Cortex of kidney (tissue), 1 donor: ENCODE measurements at places on chromosomes 5 and 9.

GRCh38 chr5:61667525-61668218 lies 335.6 kb downstream of the ZSWIM6 start:
- DNase-seq: no peak

- no peak for DNase-seq
These were observed 15.7 kb downstream of the RGS3 start for GRCh38 chr9:113479174-113479621.

DNA sequence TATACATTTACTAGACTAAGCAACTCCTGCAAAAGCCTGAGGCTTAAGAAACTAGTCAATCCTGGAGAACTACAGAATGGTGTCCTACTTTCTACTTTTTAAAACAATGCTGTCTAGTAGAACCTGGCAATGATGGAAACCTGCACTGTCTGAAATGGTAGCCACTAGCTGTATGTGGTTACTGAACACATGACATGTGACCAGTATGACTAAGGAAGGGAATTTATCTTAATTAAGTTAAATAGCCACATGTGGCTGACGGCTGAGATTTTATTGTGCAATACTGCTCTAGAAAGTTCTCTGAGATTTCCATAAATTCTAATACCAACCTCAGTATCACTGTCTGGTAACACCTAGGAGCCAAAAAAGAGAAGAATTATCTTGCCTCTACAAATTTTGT lies 44.9 kb upstream of the RAPGEF6 start:
- no peak for DNase-seq

DNA sequence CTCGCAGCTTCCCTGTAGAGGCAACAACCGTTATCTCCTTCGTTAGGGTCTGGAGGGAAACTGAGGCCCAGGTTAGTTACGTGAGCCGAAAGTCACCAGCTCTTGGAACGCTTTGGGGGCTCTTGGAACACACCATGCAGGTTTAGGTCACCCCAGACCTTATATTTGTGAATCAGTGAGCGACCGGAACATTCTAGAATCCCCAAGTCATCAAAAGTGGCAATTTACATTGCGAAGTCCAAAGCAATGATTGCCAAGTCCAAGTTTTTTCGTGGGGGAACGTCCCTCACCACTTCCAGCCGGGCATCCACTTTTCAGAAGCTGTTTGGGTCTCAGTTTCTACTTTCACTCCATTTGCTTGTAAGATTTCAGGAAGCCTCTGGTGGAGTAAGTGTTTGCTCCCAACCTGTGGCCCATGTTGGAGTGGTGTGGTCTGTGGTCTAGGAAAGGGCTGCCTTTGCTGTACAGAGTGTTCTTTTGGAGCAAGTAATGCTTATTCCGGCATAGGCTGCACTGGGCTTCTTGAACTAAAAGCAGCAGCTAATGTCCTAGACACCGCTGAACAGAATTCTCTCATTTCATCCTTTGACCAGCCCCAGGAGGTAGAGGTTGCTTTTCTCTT lies 32.8 kb upstream of the SPRY4 start:
- DNase-seq: no peak

GRCh38 chr9:18427691-18428090 lies 46.3 kb upstream of the ADAMTSL1 start:
- no peak for DNase-seq

DNA sequence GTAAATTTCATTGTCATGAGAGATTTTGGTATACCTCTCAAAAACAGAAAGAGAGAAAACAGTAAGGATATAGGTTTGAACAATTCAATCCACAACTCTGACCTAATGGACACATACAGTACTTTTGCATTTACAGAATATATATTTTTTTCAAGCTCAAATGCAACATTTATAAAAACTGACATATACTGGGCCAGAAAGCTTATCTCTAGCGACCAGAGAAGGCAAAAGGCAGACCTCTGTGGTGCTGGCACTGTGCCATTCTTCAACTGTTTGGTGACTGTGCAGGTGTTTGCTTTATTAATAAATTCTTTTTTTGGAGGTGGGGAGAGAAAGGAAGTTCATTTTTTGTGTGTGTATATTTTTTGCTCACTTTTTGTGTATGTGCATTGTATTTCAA lies 6.0 kb upstream of the PLAC8L1 start:
- DNase-seq: no peak

DNA sequence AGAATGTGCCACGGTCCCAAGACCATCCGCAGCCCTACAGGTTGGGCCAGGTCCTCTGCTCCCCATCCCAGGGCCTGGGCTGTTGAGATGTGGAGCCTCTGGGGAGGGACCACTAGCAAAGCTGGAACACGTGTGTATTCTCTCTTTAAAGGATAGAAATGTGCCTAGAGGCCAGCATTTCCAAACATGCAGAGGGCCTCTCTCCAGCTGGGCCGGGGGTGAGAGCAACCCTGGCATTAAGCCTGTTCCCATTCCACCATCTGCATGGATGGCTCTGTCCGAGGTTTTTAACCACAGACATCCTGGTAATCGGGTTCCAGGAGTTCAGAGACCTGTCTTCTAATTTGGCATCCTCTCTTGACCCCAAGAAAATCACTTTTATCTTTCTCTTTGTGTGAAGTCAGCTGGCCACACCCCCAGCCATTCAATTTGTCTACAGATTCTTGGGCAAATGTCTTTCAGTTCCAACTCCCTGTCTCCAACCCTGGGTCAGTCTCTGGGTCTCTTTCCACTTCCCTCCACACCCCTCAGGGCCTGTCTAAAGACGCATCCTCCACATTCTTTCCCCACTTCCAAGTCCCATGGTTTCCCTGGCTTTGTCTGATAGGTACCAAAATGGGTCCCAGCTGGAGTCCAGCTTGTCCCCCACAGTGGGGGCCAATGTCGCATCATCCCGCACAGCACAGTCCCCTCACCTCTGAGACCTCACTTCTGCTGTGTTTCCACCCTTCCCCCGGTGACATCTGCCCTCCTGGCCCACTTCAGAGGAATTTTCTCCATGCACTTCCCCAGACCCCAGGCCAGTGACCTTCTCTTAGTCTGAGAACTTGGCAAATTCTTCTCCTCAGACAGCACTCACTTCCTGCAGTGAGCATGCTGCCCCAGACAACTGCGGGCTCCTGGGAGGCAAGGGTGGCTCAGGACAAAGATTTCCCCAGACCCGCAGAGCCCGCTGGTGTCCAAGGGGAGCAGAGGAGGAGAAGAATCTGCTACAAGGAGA lies 56.8 kb downstream of the PTPDC1 start:
- DNase-seq: no peak

DNA sequence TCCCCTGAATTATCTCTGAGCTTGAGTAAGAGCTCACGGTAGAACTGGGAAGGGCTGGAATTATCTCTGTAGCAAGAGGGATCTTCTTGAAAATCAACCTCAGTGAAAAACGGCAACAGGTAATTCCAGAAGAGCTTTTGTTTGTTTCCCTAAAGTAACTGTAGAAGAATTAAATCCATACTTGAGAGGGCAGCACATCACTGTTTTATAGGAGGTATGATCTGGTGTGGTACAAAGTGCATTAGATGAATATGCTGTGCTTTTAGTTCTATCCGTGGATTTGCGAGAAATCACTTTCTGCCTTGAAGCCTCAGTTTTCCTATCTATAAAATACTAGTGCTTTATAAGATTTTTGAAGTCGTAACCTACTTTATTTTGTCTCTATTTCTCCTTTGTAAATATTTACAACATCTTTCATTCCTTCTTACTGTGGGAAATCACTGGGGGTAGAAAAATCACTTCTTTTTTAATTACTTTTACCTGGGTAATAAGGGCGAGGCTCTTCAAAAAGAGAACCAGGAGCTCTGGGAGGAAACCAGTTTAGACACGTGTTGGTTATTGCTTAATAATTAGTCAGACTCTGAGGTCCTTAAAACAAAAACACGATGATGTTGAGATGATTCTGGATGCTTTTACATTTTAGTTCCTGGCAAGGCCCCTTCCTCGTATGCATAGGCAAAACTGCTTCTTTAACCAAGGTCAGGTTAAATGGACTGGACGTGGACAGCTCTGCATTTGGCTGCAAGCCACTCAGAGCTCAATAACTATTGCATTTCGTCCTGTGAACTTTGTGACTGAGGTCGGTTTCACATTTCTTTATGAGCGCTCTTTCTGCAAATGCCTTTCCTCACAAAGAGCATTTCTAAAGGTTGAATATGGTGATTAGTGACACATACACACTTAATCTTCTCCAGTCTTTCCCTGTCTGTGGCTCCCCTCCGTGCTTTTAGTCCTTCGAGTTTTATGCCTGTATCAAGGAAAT lies 376.1 kb downstream of the BRINP1 start:
- DNase-seq: no peak

DNA sequence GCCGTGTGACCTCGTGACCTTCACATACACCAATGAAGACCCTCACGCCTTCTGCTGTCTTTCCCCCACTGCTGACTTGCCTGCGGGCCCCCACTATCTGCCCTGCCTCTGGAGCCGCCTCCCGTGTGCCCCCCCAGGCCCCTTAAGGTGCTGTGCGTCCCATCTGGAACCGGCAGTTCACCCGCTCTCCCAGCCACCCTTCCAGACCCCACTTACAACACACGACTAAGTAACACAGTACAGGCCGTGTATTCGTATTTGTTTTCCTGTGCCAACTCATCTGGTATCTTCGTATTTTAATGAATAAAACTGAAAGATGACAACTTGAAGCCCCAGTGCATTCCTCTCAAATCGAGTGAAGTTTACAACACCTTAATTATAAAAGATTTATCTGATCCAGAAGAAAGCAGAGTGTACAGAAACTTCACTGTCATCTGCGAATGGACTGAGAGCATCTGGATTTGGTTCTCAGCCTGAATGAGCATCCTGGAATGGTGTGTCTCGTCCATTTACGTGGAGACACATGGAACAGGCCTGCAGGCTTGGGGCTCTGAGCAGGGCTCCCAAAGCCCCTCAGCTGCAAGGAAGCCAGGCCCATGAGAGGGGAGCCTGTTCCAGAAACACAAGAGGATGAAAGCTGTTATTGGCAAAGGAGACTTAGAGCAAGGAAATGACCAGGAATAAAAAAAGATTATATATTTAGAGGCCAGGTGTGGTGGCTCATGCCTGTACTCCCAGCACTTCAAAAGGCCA lies 21.9 kb upstream of the TERT start:
- DNase-seq: no peak

- DNase-seq: no peak
These were observed 84.7 kb upstream of the HTR4 start for GRCh38 chr5:148739023-148739422.

GRCh38 chr5:84585218-84585617 lies 200.5 kb upstream of the EDIL3 start:
- no peak for DNase-seq

GRCh38 chr9:132793606-132794580 lies 84.2 kb downstream of the AK8 start:
- no peak for DNase-seq

- no peak for DNase-seq
These were observed 142.8 kb downstream of the ENC1 start for GRCh38 chr5:74497706-74498105.

GRCh38 chr5:109844148-109844547 lies 154.4 kb downstream of the MAN2A1 start:
- no peak for DNase-seq

- no peak for DNase-seq
These were observed 62.7 kb upstream of the GGTA1 start for GRCh38 chr9:121562301-121562700.

DNA sequence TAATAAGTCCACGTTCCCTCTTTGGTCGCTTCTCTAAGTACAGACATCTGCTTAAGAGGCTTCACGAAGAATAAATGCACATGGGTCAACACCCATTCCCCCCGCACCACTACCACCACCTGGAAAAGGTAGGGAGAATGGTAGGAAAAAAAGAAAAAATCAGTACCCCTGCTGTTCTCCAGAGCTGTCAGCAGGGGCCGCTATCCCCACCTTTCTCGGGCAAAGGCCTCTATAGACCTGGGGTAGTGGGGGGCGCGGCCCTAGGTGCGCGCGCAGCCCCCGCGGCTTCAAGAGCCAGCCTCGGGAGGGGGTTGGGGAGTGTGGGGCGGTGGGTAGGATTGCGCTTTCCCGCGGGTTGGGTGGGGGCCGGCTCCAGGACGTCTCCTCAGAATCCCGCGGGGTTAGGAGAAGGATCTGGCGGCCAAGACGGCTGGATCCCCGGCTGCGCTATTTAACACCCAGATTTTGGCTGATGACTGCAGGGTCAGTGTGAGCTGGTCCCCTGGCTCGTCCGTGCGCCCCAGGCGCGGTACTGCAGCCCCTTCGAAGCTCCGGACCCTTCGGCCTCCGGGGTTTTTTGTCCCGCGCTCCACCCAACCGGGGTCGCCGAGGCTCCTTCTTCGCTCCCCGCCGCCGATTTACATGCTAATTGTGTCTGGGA lies 1.6 kb upstream of the SEMA6A start:
- no peak for DNase-seq

- DNase-seq: no peak
These were observed 11.5 kb downstream of the UGT3A1 start for GRCh38 chr5:35979715-35980114.

- DNase-seq: no peak
These were observed 806 bp upstream of the CDC42SE2 start for GRCh38 chr5:131262953-131263541.

DNA sequence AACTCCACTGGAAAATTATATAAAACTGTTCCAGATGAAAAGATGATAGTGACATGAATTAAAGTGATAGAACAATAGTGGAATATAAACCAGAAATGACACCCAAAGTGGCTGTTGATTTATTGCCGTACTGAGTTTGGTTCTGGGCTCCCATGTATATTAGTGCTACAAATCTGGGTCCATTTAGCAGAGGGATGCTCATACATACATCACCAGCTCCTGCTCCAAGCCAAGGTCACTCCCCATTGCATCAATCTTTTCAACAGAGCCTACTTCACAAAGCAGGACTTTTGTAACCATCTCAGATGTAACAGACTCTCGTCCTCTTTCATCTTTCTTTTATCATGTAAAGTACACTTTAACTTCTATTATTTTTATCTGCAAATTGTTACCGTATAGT lies 208.6 kb downstream of the GAPVD1 start:
- DNase-seq: no peak

GRCh38 chr5:72847439-72847838 lies 31.0 kb downstream of the TNPO1 start:
- DNase-seq: no peak

DNA sequence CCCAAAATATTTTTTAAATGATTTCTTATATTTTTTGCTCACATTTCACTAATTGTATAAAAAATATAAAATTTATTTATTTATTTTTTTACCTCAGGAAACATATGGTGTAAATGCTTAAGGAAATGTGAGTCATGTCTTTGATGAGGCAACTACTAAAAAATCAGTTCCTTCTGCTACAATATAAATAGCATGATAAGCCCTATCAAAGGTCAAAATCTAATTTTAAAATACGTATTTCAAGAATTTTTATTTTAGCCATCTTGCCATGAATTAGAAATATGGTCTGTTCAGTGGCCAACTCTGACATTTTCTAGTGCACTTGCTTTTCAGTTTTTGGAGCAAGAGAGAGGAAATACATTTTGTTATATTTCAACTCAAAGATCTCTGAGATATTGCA lies 50.5 kb downstream of the PDE4D start:
- no peak for DNase-seq
